ENCODE measurements at places on chromosomes 3 and 15.

DNA sequence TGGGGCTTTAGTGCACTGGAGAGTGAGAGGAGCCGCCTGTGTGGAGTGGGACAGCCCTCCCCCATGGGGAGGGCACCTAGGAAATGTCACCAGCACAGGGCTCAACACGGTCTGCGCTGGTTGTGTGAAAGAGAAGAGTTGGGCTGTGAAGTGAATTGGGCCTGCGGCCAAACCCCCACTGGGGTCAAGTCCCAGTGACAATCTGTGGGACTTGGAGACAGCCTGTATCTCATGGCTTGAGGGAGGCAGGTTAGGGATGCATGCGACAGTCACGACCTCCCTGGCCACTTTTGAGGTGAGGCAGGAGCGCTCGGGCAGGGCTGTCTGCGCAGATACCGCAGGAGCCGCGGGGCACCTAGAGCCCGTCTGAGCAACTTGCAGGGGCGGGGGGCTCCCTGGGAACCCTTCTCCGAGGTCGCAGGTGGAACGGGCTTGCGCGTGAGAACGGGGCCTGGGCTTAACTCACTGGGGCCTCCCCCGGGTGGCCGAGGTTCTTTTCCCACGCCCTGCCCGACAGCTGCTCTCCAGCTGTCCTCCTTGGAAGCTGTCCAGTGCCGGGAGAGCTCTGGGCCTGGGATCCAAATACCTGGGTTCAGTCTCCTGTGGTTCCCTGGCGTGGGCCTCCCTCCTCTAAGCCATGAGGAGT lies 77.4 kb downstream of the SNRK start:
- no peak for DNase-seq

GRCh38 chr3:4581920-4582611 lies 88.9 kb downstream of the ITPR1 start:
- no peak for DNase-seq

GRCh38 chr3:192645437-192645836 lies 81.9 kb downstream of the FGF12 start:
- no peak for DNase-seq

DNA sequence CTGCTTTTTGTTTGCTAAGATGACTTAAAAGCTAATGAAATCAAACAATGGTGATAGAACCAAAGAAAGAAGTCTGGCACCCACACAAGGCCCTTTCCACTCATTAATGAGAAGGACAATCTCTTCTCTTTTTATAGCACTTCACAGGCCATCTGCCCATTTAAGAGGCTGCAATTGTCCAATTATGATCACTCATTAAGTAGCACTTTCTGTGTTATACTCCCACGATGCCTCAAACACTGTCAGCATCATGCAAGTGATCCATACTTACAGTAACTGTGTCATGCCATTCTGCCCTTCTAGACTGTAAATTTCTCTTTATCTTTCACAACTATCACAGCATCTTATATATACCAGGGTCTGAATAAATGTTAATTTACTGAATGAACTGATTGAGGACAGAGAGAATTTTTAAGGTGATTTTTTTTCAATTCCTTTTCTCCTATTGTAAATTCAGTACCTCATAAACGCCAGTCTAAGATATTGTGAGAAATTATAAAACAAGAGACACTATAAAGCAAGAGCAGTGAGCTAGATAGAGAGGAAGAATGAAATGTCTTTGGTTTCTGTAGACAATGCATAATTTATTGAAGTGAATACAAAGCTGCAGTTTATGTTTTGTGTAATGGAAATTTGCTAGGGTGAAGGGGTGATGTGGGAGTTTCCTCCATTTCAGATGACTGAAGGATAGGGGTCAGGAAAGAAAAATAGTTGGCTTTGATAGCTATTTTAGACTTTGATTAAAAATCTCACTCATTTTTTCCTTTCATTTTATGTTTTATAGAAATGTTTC lies 17.3 kb downstream of the CD200 start:
- no peak for DNase-seq

GRCh38 chr3:157913741-157914150 lies 192.5 kb downstream of the SHOX2 start:
- no peak for DNase-seq

GRCh38 chr3:100650651-100651619 lies 41.5 kb downstream of the ADGRG7 start:
- peak; percentile 23 for DNase-seq

GRCh38 chr3:9944271-9944670 lies 7.9 kb downstream of the PRRT3 start:
- DNase-seq = no peak

Measured in CD4-positive, alpha-beta T cell treated with Interleukin-10 for 1 hour (primary cell).